Stimulated activated CD8-positive, alpha-beta memory T cell treated with anti-CD3 and anti-CD28 coated beads, Interleukin-15, amount 100 ng/mL, for 24 hours (primary cell): ENCODE measurements at places on chromosomes 16 and 17.

DNA sequence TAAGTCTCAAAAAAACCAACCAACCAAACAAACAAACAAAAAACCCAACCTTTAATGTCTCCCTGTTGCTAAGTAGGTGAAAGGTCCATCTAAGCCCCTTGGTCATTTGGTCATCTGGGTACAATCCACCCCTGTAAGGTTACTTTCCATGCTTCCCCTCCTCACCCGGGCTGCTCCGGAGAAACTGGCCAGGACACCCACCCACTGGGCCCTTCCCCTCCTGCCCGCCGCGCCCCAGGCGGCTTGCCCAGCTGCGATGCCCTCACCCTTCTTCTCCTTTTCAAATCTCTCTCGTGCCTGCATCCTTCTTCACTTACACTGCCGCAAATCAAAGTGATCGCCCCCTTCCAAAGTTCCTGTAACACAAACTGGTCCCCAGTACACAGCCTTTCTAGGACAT is 2.0 kb downstream of the NTAN1 start:
- DNase-seq = no peak

- no peak for DNase-seq
These were observed 3.1 kb upstream of the JPT2 start for GRCh38 chr16:1674751-1675664.

GRCh38 chr16:76232704-76233103 is 44.5 kb upstream of the CNTNAP4 start:
- DNase-seq = no peak

GRCh38 chr17:67982034-67982640 is 14.1 kb downstream of the C17orf58 start:
- no peak for DNase-seq

- no peak for DNase-seq
These were observed 47.5 kb downstream of the XYLT1 start for GRCh38 chr16:17423221-17423620.

- DNase-seq = no peak
These were observed 10.3 kb upstream of the ITGAX start for GRCh38 chr16:31344712-31345111.

DNA sequence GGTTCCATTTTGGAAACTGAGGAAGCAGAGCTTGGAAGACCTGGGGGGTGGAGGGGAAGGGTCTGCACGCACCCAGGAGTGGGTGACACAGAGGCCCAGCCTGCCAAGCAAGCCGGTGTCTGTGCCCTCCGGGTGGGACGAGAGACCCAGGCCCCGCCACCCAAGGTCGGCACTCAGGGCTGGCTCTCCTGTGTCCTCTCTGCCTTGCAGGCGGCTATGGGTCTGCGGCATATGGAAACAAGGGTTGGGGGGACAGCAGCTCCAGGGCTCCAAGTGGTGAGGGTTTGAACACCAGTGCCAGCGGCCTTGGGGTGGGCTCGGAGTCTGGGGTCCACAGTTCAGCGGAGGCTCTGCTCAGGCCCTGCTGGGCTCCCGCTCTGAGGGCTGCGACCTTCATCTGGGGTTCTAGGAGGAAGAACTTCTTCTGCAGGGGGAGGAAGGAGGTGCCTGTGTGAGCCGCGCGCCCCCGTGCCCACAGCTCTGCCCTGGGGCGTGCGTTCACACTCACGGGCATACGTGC is 4.6 kb upstream of the CD7 start:
- no peak for DNase-seq

- DNase-seq = no peak
These were observed 963 bp upstream of the APRT start for GRCh38 chr16:88812513-88813268.

- DNase-seq = no peak
These were observed 32.9 kb upstream of the NFAT5 start for GRCh38 chr16:69532641-69533455.

GRCh38 chr16:85594273-85594977 is 18.7 kb upstream of the GSE1 start:
- DNase-seq = no peak

- no peak for DNase-seq
These were observed 28.8 kb downstream of the CACNA1H start for GRCh38 chr16:1181404-1182315.

DNA sequence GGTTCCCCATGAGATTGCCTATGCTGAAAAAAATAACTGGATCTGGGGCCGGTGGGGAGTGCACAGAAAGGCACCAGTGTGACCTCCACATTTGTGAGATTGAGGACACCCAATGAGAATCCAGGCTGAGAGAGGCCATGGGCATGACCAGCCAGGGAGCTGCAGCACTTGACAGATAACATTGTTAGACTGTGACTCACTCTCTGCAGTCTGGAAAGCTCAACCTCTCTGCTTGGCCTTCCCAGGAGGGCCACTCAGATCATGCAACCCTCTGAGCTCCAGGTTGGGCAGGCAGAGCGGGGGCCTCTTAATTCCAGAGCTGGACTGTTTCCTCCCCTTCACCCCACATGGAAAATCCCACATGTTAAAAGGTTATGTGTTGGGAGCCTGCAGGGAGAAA is 30.1 kb downstream of the FZD2 start:
- no peak for DNase-seq

- DNase-seq = no peak
These were observed 8.3 kb downstream of the ZNF629 start for GRCh38 chr16:30778549-30779244.

- DNase-seq = no peak
These were observed 25.6 kb upstream of the DOC2B start for GRCh38 chr17:206941-207560.

- no peak for DNase-seq
These were observed 116.9 kb upstream of the CLEC3A start for GRCh38 chr16:77905374-77905920.

GRCh38 chr17:14310605-14311004 is 9.7 kb downstream of the HS3ST3B1 start:
- DNase-seq = no peak

- no peak for DNase-seq
These were observed 585 bp downstream of the MLKL start for GRCh38 chr16:74700116-74700437.

GRCh38 chr17:47225436-47225858 is 16.3 kb downstream of the MYL4 start:
- no peak for DNase-seq

DNA sequence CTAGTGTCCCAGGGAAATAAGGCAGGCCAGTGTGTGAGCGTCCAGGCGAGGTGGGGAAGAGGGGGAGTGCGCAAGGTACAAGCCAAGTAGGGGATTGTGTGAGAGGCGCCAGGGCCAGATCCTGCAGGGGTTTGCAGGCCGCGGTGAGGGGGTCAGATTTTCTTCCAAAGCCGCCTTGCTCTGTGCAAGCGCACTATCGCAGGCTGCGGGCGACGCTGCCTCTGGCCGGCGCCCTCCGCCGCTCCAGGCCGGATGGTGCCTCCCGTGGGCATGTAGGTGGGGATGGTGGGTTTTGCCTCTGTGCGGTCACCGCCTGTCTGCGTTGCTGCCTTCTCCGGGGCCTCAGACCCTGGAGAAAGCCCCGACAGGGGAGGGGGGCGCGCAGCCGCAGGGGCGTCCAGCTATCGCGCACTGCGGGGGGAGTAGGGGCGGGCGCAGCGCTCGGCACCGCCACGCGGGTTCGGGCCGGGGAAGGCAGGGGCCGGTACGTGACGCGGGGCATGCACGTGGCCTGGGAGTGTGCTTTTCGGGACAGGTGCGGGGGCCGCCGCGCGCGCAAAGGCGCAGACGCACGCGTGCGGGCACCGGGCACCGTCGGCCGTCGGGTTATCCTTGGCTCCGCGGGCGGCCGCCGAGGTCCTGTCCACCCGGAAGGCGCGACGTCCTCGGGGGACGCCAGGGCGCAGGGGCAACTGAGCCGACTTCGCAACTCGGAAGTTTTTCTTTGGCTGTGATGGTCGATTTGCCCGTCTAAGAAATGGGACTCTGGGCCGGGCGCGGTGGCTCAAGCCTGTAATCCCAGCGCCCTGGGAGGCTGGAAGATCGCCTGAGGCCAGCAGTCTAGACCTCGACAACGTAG is 1.1 kb upstream of the HAPSTR1 start:
- DNase-seq = no peak

DNA sequence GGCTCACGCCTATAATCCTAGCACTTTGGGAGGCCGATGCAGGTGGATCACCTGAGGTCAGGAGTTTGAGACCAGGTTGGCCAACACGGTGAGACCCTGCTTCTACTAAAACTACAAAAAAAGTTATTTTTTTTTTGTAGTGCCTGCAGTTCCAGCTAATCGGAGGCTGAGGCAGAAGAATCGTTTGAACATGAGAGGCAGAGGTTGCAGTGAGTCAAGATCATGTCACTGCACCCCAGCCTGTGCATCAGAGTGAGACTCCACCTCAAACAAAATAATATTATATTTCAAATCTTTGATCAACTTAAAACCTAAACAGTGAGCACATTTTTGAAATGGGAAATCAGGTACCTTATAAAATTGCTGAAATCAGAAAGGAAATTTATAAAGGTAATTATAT is 36.5 kb downstream of the NCOR1 start:
- no peak for DNase-seq

DNA sequence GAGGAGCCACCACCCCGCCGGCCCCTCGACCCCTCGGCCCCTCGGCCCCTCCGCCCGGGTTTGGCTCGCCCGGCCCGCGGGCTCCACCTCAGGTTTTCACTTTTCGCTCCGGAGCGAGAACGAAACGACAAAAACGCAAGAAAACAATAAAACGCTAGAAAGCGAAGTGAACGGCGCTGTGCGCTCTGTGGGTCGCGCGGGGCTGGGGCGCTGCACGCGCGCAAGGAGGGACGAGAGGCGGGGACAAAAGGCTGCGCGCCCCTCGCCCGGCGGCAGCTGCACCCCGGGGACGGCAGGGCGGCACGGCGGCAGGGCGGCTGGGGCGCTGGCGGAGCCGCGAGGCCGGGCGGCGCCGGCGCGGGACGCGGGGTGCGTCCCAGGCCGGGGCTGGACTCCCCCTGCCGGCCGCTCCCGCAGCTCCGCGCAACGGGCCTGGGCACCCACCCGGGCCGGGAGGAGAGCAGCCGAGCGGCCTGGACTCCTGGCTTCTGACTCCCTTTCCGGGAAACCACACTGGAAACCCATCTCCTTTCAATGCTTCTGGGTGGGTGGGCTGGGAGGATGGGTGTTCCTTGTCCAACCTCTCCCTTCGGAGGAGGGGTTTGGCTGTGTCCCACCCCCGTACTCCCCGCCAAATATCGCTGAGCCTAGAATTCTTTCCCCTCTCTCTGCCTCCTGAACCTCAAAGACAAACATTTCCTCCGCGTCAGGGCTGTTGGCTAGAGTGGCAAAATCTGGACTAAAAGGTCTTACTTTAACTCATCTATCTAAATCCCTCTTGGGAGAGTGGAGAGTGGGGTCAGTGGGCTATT is 9.9 kb downstream of the TBX2 start:
- DNase-seq = no peak

GRCh38 chr17:39800540-39800939 is 62.8 kb downstream of the GRB7 start:
- no peak for DNase-seq

- DNase-seq = no peak
These were observed 105.5 kb downstream of the KPNA2 start for GRCh38 chr17:68141050-68141449.

DNA sequence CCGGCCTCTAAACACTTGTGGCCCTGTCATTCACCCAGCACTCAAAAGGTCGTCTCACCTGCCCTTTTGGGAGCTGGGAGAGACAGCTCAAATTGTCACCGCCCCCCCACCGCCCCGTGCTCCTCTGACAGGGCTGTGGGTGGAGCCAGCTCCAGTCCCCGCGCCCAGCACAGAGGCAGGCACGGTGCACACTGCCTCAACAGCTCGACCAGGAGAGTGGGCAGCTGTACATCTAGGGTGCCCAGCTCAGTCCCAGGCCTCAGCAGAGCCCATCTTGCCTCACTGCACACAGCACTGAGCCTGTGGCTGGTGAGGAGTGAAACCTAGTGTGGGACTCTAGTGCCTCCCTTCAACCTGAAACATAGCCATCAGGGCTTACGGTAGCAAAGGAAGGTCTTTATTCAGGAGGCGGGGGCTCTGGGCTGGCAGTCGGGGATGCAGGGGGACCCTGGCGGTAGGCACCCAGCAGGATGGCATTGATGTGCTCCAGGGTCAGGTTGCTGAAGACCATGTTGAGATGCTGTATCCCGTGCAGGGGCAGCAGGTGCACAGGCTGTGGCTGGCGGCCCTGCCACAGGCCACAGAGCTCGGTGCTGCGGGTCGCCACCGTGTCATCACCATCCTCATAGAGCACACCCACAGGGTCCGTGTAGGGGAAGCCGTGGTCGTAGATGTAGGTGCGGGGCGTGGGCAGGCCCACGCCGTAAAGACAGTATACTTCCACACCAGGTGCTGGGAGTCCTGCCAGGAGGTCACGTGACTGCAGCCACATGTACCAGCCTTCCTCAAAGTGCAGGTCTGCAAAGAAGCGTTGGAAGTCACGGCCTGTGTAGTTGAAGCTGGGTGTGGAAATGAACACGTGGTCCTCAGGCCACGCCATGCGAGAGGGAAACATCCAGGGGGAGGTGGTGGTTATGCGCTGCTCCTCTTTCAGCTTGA is 3.1 kb upstream of the PSMB10 start:
- DNase-seq = no peak

- DNase-seq = no peak
These were observed 198 bp upstream of the SHISA9 start for GRCh38 chr16:12901204-12901596.

- no peak for DNase-seq
These were observed 38.9 kb upstream of the GHDC start for GRCh38 chr17:42233156-42233555.

- no peak for DNase-seq
These were observed 51.4 kb downstream of the TBC1D26 start for GRCh38 chr17:15783461-15783860.

DNA sequence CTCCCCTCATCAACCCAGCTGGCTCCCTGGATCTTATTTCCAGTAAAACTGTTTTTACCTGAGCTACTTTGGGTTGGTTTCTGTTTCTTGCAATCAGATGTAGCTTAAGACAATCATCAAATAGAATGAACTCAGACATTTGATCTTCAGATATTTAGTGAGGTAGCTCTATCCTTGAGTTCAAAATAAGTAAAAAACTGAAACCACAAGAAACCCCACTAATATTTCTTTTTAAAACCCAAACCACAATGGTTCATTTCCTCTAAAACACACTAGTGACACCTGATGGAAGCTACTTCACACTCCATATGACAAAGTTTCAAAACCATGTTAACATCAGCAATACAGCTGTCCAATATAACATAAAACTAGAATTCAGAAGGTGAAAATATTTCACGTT is 37.8 kb downstream of the CACNG1 start:
- no peak for DNase-seq

GRCh38 chr17:10067446-10068143 is 130.8 kb downstream of the GAS7 start:
- DNase-seq = no peak

- DNase-seq = no peak
These were observed 762 bp downstream of the PYCARD start for GRCh38 chr16:31201582-31202413.

GRCh38 chr16:2663553-2664546 is 18.5 kb upstream of the KCTD5 start:
- no peak for DNase-seq

GRCh38 chr17:67466251-67466796 is 89.2 kb downstream of the PITPNC1 start:
- no peak for DNase-seq
